ENCODE measurements at places on chromosomes 12 and 14. TPM values are rescaled to one million over a fixed set of nuclear protein-coding genes. Genes with fewer than 3 reads are reported as not detected.

KCNH5 gene
- 0.97 TPM for total RNA-seq

DNA sequence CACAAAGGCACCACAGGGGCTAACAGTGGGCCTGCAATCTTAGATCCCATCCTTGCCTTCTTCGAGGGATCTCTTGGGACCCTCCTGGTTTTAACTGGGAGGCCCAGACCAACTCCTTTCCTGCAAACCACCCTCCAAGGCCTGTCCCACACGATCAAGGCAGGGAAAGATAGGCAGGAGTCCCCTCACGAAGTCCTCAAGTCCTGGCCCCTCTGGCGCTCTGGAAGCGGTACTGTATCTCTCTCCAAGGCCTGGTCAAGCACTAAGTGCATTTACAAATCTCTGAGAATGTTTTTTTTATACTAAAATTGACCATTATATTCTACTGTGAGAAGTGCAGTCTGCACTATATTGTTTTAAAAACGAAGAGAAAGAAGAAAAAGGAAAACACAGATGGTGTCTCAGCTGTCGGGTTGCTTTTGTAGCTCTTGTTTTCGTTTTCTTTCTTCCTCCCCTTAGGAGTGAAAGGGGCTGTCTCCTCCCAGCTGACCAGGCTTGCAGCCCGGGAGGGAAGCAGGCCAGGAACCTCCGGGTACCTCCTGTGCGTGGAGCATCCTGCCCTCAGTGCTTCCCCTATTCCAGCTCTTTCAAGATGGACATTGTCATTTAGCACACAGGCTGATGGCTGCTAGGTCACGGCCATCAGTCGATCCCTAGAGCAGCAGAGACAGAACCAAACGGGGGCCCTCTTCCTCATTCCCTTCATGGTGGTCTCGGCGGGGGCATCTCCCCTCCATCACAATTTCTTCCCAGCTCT is 56.7 kb downstream of the FAM222A start:
- no peaks in the 10 kb centered on the region for H3K4me1 ChIP-seq
- H3K27me3 ChIP-seq = no peaks in the 10 kb centered on the region
- H3K36me3 ChIP-seq = no peaks in the 10 kb centered on the region
- no peak for DNase-seq
- no peak overlapping the region for H3K27ac ChIP-seq

DNA sequence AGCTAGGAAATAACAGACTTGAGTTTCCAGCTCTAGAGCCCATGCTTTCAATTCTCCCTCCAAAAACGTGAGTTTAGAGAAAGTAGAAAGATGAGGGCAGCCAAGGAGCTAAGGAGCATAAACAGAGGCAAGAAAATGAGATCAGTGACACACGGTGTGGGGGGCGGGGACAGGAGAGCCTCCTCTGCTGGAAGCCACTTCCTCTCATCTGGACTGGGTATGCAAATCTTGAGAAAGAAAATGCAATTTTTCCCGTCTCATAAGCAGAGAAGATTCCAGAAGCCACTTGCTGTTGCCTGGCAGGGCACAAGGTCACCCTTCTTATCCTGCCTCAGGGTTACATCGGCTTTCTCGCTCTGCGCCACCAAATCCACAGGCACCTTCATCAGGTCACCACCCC is 6.0 kb downstream of the OR10P1 start:
- no peaks in the 10 kb centered on the region for H3K27me3 ChIP-seq
- H3K4me3 ChIP-seq = no peak overlapping the region
- no peak for DNase-seq
- H3K27ac ChIP-seq = no peak overlapping the region

ATG2B gene
- total RNA-seq = 11.0 TPM

DNA sequence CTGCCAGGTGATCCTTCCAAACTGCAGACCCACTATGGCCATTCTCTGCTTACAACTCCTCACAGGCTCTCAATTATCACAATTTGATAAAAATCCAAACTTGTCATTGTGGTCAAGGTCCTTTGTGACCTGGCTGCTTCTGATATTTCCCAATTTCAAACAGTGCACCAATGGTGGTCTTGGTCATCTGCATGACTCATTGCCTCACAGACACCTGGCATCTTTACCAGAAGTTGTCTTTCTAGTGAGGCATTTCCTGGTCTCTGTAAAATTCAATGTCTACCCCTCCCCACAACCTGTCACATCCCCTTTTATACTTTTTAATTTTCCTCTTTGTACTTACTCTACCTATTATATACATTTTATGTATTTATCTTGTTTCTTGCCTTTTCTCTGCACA is 17.8 kb upstream of the PAPOLA start:
- no peaks in the 10 kb centered on the region for H3K27me3 ChIP-seq
- no peak overlapping the region for H3K4me3 ChIP-seq
- H3K4me1 ChIP-seq = no peaks in the 10 kb centered on the region

KLRD1 gene
- total RNA-seq = 0.03 TPM
